ENCODE measurements at places on chromosomes 11 and 22. TPM values are rescaled to one million over a fixed set of nuclear protein-coding genes. Genes with fewer than 3 reads are reported as not detected.

MS4A6E gene
- not detected for total RNA-seq

MFRP gene
- total RNA-seq, result not detected

C11orf98 gene
- total RNA-seq, result 131 TPM

TUT1 gene
- total RNA-seq, result 22.2 TPM

RAC2 gene
- total RNA-seq, result 1,252 TPM

STK33 gene
- 3.7 TPM for total RNA-seq

DUSP8 gene
- total RNA-seq, result 0.13 TPM

SLN gene
- not detected for total RNA-seq

TP53I11 gene
- total RNA-seq, result 1.4 TPM

DNA sequence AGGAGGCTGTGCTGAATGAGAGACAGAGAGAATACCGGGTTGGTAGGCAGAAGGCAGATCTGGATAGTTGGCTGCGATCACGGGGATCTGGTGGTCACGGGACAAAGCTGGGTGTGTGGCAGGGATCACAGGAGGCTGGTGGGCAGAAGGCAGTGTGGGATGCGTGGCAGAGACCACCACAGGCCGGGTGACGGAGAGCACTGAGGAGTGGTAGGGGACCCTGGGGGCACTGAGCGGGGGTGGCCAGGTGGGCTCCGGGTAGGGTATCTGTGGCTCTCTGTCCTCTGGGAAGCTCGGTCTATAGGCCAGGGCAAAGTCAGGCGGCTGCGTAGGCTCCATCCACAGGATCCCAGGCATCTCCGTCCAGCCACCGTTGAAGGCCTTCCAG is 1.4 kb downstream of the CD248 start:
- peak overlapping the region; percentile 99 for H3K27ac ChIP-seq
- peak overlapping the region; percentile 87 for H3K4me3 ChIP-seq
- no peaks in the 10 kb centered on the region for H3K27me3 ChIP-seq
- peaks cover 42% of the 10 kb centered on the region for H3K36me3 ChIP-seq
- H3K4me1 ChIP-seq, result peaks cover 63% of the 10 kb centered on the region
- DNase-seq, result no peak

GRCh38 chr22:42680648-42681047 is 31.5 kb upstream of the CYB5R3 start:
- peaks cover 2% of the 10 kb centered on the region for H3K27me3 ChIP-seq
- H3K4me3 ChIP-seq, result no peak overlapping the region
- no peak overlapping the region for H3K27ac ChIP-seq

GRCh38 chr11:122874991-122875390 is 7.6 kb upstream of the JHY start:
- no peaks in the 10 kb centered on the region for H3K4me1 ChIP-seq
- H3K27ac ChIP-seq, result no peak overlapping the region
- no peak for DNase-seq
- H3K36me3 ChIP-seq, result peaks cover 2% of the 10 kb centered on the region

GRCh38 chr11:20125927-20126326 is 34.3 kb downstream of the DBX1 start:
- no peak for DNase-seq
- H3K27me3 ChIP-seq, result peaks cover 2% of the 10 kb centered on the region
- no peaks in the 10 kb centered on the region for H3K36me3 ChIP-seq
- no peak overlapping the region for H3K4me3 ChIP-seq

GRCh38 chr11:65209711-65210360 is 28.1 kb downstream of the CAPN1 start:
- H3K4me3 ChIP-seq, result no peak overlapping the region
- peaks cover 37% of the 10 kb centered on the region for H3K4me1 ChIP-seq
- no peak for DNase-seq
- H3K36me3 ChIP-seq, result peaks cover 33% of the 10 kb centered on the region

DNA sequence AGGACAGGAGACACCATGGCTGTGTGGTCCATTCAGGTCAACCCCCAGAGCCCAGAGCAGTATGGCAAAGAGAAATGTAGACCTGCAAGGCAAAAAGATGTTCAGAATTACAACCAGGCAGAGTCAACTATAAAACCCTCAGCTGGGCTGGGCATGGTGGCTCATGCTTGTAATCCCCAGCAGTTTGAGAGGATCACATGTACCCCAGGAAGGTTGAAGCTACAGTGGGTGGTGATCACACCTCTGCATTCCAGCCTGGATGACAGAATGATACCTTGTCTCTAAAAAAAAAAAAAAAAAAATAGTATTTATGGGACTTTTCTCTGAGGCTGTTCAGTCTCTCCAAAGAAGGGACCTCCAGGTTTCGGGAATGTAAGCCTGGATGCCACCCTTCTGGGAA is 18.4 kb upstream of the LDHA start:
- DNase-seq, result no peak
- H3K4me3 ChIP-seq, result no peak overlapping the region
- H3K36me3 ChIP-seq, result no peaks in the 10 kb centered on the region
- H3K4me1 ChIP-seq, result no peaks in the 10 kb centered on the region

- H3K27me3 ChIP-seq, result no peaks in the 10 kb centered on the region
- H3K4me3 ChIP-seq, result no peak overlapping the region
- DNase-seq, result no peak
- H3K27ac ChIP-seq, result no peak overlapping the region
- no peaks in the 10 kb centered on the region for H3K4me1 ChIP-seq
- no peaks in the 10 kb centered on the region for H3K36me3 ChIP-seq
Measured at GRCh38 chr22:27381552-27381951, 420.0 kb downstream of the MN1 start.

DNA sequence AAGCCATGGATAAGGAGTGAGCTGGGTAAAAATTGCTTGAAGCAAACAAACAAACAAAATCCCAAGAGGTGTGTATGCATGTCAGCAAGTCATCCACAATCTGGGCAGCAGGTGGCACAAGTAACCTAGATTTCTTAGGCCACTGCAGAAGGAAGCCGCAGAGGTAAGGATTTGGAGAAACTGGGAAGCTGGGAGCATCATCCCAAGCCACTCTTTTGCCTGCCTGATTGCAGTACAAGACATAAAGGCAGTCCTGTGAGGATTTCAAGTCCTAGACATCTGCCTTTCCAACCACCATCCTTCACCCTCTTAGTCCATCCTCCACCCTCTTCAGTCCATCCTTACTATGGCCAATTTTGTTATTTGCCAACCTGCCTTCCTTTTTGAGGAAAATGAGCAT is 67.2 kb upstream of the BMAL1 start:
- H3K4me3 ChIP-seq, result no peak overlapping the region
- no peaks in the 10 kb centered on the region for H3K36me3 ChIP-seq
- peaks cover 8% of the 10 kb centered on the region for H3K27me3 ChIP-seq
- H3K27ac ChIP-seq, result no peak overlapping the region

- no peak overlapping the region for H3K4me3 ChIP-seq
- H3K27ac ChIP-seq, result no peak overlapping the region
- no peak for DNase-seq
Measured at GRCh38 chr11:70625582-70626518, 227.5 kb downstream of the CTTN start.

GRCh38 chr11:134164490-134165370 is 59.0 kb downstream of the NCAPD3 start:
- peaks cover 2% of the 10 kb centered on the region for H3K4me1 ChIP-seq
- H3K27me3 ChIP-seq, result no peaks in the 10 kb centered on the region
- no peak overlapping the region for H3K4me3 ChIP-seq
- DNase-seq, result no peak

GRCh38 chr11:73402834-73403185 is 26.6 kb downstream of the RELT start:
- peaks cover 4% of the 10 kb centered on the region for H3K4me1 ChIP-seq
- H3K27ac ChIP-seq, result no peak overlapping the region
- no peaks in the 10 kb centered on the region for H3K27me3 ChIP-seq
- no peak overlapping the region for H3K4me3 ChIP-seq
- peak; percentile 41 for DNase-seq

GRCh38 chr11:65892661-65893317 is 2.3 kb downstream of the CCDC85B start:
- H3K4me1 ChIP-seq, result peaks cover 69% of the 10 kb centered on the region
- H3K4me3 ChIP-seq, result peak overlapping the region; percentile 98
- peaks cover 25% of the 10 kb centered on the region for H3K36me3 ChIP-seq
- peak overlapping the region; percentile 85 for H3K27ac ChIP-seq
- no peaks in the 10 kb centered on the region for H3K27me3 ChIP-seq

DNA sequence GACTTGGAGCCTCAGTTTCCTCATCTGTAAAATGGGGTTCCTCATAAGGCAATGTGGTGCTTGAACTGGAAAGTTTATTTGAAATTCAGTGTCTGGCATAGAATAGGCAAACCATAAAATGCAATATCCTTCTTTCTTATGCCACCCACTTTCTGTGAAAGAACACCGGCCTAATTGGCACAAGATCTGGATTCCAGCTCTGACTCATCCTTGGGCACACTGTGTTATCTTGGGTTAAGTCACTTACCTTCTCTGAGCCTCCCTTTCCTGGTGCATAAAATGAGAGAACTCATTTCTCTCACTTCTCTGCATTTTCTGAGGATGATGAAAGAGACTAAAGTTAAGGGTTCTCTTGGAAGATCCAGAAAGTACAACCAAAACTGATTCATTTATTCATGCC is 5.1 kb downstream of the INSC start:
- no peak overlapping the region for H3K4me3 ChIP-seq
- H3K27ac ChIP-seq, result no peak overlapping the region

DNA sequence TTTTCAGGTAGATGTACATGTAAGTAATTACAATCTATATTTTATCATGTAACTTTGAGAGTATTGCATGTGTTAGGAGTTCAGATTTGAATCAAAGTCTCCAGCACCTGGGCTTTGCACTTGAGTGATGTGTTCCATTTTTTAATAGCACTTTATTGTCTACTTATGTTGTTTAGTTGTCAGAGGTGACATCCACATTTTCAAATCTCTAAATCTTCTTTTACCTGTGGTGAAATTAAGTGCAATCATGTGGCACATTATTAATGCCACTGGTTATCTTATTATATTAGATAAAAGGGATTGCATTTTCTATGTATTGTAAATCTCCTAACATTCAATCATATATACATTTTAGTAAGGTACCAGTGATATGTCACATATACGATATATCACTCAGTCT is 333.4 kb downstream of the AASDHPPT start:
- H3K4me3 ChIP-seq, result no peak overlapping the region
- no peaks in the 10 kb centered on the region for H3K27me3 ChIP-seq
- H3K4me1 ChIP-seq, result no peaks in the 10 kb centered on the region
- DNase-seq, result no peak
- no peak overlapping the region for H3K27ac ChIP-seq

- H3K27me3 ChIP-seq, result no peaks in the 10 kb centered on the region
- no peak overlapping the region for H3K4me3 ChIP-seq
- no peaks in the 10 kb centered on the region for H3K4me1 ChIP-seq
- no peak for DNase-seq
- H3K27ac ChIP-seq, result no peak overlapping the region
Measured at GRCh38 chr11:84014539-84014938, 728.4 kb upstream of the CCDC90B start.

DNA sequence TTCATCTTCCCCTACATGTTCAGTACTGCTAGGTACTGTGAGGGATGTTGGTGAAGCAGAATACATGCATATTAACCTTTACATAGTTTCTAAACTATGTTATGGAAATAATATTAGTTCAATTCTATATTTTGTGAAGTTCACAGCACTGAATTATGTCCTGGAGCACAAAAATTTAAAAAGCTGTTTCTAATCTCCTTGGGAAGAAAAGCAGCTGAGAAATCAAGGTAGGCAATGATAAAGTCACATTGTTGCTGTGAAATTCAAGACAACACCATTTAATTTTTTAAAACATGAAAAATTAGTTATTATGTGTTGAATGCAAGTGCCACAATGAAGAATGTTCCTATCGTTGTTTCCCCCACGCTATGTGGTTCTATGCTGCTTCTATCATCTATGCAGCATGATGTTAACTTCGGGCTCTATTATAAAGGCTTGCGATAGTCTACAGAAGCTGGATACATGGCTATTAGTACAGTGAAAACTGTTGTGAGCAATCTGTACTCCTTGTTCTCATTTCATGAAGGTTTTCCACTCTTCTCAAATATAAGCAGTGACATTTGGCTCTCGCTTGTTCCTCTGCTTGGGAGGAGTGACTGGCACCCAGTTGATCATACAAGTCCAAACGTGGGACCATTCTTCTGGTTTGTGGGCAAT is 164.3 kb downstream of the AASDHPPT start:
- DNase-seq, result no peak
- H3K4me3 ChIP-seq, result no peak overlapping the region

DNA sequence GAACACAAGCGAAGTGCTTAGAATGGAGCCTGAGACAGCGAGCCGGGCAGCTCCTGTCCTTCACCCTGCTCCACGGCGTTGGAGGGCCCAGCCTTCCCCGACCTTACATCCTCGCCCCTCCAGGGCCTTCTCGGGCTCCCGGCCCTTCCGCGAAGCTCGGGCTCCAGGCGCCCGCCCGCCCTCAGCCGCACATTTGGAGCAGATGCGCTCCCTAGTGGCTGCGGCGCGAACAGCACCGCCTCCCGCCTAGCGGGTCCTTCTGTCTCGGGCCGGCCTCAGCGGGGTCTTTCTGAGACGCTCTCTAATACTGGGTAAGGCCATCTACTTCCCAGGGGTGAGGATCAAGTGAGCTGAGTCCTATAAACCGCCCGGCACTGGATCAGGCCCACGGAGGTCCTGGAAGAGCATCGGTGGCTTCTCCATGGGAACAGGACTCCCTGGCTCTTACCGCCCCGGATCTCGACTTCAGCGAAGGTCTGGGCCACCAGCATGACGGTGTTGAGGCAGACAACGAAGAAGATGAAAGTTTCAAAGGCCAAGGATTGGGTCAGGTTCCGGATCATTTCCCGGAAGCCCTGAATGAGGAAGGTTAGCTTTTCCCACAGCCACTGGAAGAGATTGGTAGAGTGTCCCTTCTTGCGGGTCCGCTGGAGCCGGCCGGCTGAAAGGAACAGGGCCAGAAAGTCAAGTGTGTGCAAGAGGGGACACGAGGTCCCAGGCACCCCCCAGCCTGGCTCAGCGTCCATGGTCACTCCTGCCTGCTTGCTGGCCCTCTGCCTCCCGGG is 3.7 kb downstream of the CATSPER1 start:
- no peak overlapping the region for H3K27ac ChIP-seq
- H3K36me3 ChIP-seq, result no peaks in the 10 kb centered on the region
- H3K4me3 ChIP-seq, result peak overlapping the region; percentile 2

- H3K4me1 ChIP-seq, result no peaks in the 10 kb centered on the region
- no peak overlapping the region for H3K27ac ChIP-seq
- DNase-seq, result no peak
Measured at GRCh38 chr11:39236916-39237315, 2222.5 kb downstream of the LRRC4C start.

GRCh38 chr22:33204408-33204807 is 146.2 kb upstream of the SYN3 start:
- H3K27me3 ChIP-seq, result no peaks in the 10 kb centered on the region
- H3K4me1 ChIP-seq, result no peaks in the 10 kb centered on the region
- DNase-seq, result no peak
- no peak overlapping the region for H3K27ac ChIP-seq

All from activated CD8-positive, alpha-beta T cell treated with anti-CD3 and anti-CD28 coated beads, Interleukin-2, amount 10 ng/mL, durations not matched to agents 7 days and 5 days (primary cell).